ENCODE measurements at places on chromosomes 5 and 9.

- DNase-seq, result no peak
Observed at GRCh38 chr5:36158144-36158543, 6.2 kb downstream of the SKP2 start.

DNA sequence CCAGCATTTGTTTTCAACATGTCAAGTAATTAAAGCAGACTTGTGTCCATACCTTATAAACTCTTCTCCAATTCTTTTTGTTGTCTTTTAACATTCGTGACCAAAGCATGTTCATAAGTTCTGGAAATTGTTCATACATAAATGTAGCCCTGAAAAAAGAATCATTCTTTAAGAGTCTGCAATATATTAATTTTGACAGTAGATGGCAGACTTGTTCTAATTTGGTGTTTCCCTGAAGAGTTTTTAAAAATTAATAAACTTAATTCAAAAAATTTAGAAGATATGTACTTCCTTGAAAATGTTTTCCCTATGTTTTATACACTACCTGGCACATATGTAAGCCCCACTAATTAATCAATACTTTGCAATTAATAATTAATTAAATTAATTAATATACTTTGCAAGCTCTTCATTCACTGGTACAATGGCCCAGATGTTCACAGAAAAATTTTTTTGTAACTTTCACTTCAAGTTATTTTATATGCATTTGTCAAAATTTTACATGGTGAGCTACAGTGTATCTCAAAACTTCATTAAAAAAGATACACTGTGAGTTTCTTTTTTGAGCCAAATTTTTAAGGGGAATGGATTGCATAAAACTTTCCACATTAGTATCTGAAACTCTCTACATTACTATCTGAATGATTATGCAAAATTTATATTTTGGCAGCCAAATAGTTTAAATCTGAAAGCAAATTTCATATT is 42.1 kb downstream of the CLINT1 start:
- DNase-seq, result no peak

GRCh38 chr5:106086352-106086751 is 1584.4 kb downstream of the EFNA5 start:
- no peak for DNase-seq

- DNase-seq, result no peak
Observed at GRCh38 chr5:4230786-4231641, 635.4 kb downstream of the IRX1 start.

DNA sequence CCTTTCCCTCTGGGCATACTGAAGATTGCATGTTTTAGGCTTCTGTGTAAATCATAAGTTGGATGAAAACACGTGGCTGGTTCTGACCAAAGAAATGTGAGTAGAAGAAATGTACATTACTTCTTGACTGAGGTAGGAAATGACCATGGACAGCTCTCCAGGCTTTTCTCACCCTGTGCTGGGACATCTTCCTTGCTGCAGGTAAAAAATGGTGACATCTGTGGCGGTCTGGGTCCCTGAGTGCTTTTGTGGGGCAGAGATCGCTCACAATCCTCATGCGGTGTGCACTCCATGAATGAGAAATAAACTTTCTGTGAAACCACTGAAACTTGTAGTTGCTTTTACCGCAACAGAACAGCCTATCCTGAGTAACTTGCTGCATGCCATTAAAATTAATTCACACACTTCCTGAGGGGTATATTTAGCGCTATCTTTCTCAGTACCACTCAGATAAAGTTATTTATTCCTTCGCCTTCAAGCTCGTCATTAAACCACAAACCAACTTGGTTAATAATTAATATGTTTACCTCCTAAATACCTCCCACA is 730.4 kb downstream of the EFNA5 start:
- no peak for DNase-seq

DNA sequence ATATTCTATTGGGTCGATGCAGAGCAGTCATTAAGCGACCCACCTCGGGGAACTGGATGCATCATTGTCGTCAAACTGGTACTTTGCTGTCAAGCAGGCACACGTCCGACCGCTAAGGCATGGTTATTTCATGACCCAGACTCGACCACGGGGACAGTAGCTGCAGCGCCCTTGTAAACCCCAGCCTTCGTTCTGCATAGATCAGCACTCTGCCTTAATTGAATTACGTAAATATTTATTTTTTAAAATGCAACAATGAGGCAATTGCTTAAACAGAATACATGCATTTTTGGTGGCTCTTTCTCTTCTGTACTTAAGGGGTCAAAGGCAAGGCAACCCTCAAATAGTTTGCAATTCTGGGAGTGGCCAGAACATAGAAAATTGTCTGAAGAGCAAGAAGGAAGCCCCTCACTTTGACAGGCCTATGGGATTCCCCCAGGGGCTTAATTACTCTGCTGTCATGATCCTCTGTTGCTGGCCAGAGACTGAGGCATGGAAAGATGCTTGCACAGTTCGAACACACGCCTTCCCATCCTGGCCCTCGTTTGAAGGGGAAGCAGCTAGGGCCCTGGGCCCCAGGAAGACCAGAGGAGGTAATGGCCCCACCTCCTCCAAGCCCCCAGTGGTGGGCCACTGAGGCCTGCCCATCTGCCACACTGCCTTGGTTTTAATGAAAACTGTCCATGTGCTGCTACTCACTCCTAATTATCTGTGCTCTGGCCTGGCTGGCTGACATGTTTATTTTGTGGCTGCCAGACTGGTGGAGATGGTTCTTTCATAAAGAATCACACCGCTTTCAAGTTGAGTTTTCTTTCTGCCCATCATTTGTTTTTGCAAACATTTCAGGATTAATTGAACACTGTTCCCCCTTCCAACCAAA is 169.7 kb upstream of the MAST4 start:
- DNase-seq, result no peak

- DNase-seq, result no peak
Observed at GRCh38 chr9:26292943-26293342, 599.7 kb downstream of the CAAP1 start.

- DNase-seq, result no peak
Observed at GRCh38 chr5:119315516-119315949, 40.3 kb upstream of the TNFAIP8 start.

GRCh38 chr5:162154242-162154641 is 86.7 kb downstream of the GABRG2 start:
- no peak for DNase-seq

- no peak for DNase-seq
Observed at GRCh38 chr9:136084063-136084944, 10.8 kb downstream of the NACC2 start.

- DNase-seq, result no peak
Observed at GRCh38 chr9:133201424-133202144, 7.5 kb downstream of the OBP2B start.

DNA sequence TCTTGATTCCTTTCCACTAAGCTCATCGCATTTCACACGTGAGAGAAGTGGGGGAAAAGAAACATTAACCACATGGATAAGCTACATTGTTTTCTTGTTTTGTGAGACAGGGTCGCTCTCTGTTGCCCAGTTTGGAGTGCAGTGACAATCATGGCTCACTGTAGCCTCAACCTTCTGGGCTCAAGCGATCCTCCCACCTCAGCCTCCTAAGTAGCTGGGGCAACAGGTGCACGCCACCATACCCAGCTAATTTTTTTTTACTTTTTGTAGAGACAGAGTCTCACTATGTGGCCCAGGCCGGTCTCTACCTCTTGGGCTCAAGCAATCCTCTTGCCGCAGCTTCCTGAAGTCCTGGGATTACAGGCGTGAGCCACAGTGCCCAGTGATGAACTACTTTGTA is 2.8 kb downstream of the OTULIN start:
- no peak for DNase-seq

- DNase-seq, result peak; percentile 69
Observed at GRCh38 chr9:36166168-36166927, 2.8 kb upstream of the CCIN start.

DNA sequence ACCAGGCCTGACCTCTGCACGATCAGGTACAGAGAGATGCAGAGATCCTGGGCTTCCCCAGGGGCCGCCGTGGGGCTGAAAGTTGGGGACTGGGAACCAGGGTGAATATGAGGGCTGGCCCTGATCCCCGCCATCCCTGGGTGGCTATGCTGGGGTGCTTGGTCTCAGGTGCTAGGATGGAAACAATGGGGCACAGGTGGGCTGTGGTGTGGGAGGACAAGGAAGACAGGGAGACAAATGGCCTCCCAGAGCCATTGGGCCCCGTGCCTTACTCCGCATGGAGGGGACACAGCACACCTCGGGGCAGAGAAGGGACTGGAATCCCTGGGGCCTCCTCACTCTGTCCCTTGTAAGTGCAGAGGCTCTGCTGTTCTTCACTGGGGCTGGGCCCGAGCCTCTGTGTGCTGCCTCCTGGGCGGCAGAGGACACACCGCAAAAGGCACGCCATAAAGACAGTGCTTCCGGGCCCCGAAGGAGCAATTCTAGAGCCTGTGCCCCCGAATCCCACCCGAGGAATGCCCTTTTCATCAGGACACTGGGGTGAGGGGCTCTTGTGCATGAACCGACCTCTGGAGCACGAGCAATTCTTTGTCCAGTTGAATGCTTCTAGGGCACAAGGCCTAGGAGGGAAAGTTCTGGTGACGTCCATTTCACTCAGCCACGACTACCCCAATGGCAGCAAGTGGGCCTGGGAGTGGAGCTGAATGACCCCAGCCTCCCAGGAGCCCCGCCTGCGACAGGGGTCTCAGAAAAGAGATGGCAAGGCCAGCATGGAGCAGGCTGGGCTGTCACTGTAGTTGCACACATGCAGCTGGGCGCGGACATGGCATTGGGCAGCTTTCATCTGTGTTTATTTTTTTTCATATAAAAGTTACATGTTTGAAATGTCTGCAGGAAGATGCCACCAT is 30.9 kb downstream of the PRRT1B start:
- DNase-seq, result no peak

DNA sequence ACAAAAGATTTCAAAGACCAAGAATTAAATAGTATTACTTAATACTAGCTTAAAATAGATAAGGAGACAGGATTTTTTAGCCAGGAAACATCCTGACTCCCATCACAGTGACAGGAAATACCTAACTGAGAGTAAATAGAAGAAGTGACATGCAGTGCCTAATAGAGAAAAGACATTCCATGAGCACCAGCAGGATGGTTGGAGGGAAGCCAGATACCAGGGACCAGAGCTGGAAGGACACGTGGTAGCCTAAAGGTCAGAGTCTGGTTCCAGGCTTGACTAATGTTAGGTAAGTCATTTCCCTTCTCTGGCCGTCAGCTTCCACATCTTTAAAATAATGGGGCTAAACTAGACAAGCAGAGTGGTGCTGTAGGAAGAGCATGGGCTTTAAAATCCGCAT is 41.6 kb downstream of the CDK5RAP2 start:
- no peak for DNase-seq

DNA sequence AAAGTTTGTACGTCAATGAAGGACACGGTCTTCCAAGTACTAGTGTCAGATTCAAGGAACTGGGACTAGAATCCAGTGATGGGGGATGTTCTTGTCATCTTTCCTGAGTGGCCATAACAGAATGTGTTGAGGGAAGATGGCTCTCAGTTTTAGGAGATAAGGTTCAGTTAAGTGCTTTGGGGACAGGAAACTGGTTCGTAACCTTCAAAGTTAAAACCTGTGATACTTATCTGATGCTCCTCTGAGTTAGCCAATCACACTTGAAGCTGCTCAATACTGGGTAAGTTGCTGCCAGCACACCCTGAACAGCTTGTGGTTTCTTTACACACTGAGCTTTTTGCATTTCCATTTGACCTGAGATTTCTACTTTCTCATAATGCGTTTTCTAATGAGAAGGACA is 64.4 kb downstream of the PIK3R1 start:
- no peak for DNase-seq

DNA sequence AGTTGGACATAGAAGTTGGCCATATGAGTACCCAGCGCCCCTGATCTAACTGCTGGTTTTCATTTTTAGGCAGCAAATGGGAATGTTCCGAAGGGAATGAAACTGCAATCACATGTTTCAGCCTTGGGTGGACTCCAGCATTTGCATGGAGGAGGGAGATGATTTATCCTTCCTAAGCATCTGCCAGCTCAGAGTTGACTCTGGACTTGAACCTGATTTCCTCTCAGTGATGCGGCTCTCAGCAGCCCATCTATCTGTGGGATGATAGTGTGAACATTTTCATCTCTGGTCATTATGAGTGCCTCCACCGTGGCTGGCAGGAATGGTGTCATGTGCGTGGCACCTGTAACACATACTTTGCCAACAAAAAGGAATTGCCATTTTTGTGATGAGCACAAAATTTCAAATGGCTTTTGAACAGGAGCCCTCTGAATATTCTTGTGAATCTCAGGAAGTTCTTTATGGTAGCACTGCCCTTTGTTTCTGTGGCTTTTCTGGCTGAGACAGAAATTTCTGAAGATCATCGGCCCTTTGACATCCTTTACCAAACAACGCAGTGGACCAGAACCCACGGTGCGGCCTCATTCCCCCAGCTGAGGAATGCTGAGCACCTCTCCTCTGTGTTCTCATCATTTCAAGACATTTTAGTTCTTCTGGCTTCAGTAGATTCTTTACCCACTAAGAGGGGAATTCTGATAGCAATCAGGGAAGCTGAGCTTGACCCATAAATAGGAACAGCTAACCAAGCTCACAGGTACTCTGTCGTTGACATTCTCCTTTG is 28.5 kb downstream of the FUBP3 start:
- DNase-seq, result no peak

- DNase-seq, result no peak
Observed at GRCh38 chr9:24071716-24072115, 245.7 kb upstream of the ELAVL2 start.

- DNase-seq, result no peak
Observed at GRCh38 chr5:172189693-172190296, 1.8 kb upstream of the STK10 start.

- no peak for DNase-seq
Observed at GRCh38 chr9:68802525-68803015, 97.5 kb downstream of the PIP5K1B start.

GRCh38 chr9:132888151-132888550 is 9.5 kb downstream of the SPACA9 start:
- DNase-seq, result no peak

DNA sequence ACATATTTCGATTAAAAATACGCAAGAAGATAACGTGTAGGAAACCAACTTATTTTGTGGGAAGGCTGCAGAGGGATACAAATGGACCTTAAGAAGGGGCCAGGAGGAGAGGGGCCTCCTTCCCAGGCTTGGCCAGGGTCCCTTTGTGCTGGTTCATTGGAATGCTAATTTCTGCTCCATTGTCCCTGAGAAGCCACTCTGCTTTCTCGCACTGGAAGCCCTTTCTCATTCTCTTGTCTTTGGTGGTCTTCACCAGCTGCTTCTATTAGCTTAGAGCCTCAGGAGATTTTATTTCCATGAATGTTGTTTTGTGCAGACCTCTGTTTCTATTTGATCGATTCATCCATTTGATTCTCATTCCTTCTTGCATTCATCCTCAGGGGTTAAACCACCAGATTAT is 325.4 kb downstream of the TMEM38B start:
- DNase-seq, result no peak

DNA sequence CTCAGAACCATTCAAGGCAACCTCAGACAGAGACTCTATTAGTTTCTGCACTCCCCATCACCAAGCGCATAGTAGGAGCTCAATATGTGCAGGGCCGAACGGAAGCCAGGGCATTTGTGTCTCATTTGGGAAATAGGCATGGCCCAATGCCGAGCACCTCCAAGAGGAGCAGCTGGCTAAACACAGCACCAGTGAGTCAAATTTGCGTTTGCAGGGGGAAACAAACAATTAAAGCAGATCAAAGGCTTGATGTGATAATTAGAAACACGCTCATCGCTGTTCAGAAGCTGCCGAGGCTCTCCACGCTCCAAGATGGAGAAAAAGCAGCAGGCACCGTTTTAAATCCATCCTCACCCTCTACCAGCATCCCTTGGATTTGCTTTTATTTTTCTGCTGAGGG is 225.3 kb downstream of the AGTPBP1 start:
- DNase-seq, result no peak

- no peak for DNase-seq
Observed at GRCh38 chr5:113250341-113250953, 184.3 kb downstream of the TSSK1B start.
